NCI-H460 (cell line): ENCODE measurements at places on chromosomes 11 and 22.

GRCh38 chr11:14117632-14118031 lies 155.1 kb downstream of the SPON1 start:
- no peak for DNase-seq

DNA sequence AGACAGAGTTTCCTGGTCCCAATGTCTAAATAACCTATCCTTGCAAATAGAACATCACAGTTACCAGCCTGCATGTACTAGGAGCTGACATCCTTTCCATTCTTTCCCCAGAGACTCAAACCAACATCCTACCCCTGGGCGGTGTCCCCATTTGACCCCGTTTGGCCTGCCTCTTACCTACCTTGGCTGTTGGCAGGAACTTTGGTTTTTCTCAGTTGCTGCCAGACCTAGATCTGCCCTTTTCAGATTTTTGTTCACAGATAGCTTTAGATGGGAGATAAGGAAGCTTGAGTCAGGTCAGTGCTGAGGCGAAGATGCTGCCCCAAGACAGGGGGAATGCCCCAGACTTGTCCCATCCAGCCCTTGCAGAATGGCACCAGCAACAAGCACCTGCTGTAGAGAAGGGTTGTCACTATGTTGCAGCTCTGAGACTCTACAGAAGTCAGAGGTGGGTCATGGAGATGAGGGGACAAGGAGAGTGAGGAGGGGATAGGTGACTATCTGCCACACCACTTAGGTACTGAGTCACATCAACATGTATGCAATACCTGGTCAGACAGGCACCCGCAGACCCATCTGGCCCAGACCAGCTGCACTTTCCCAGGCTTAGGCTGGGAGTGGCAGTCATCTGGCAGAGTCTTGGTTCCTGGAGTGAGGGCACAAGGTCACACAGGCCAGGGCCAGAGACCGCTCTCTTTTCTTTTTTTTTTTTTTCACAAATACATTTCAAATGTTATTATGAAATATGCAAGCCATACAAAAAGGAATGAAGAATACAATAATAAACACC lies 61.5 kb upstream of the POU2AF1 start:
- no peak for DNase-seq

GRCh38 chr22:49880281-49880680 lies 26.6 kb downstream of the ZBED4 start:
- DNase-seq = no peak

DNA sequence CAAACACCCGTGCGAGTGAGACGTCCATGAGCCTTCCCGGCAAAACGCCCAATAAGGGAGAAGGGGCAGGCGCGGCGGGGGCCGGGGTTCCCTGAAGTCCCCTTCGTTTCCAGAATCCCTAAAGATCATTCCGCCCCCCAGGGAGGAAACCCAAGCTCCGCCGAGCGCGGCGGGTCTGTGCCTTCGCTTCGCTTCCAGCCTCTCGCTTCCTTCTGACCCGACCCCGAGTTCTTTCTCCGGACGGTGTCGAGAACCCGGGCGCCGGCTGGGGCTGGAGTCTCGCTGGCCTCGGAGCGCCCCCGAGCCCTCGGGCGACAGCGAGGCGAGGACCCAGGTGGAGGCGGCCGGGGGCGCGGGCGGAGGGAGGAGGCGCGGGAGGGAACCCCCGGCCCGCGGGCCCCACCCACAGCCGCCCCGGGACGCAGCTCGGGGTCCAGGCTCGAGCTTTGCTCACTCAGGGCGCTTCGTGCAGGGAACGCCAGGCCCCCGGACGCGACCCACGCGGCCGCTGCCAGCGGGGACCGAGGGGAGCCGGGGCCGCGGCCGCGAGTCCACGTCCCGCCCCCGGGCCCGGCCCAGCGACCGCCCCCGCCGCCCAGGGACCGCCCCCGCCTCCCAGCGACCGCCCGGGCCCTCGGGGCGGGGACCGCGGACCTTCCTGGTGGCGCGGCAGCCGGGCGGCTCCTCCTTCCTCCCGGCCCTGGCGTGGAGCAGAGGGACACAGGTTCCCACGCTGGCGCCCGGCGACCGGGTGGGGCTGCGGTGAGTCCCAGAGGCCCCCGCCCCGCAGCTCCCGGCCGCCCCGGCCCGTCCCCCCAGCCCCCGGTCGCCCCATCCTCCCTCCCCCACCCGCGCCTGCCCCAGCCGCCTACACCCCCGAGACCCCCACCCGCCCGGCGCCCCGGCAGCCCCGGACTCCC lies at the start of gene PGGHG:
Gene PGGHG, plus strand, starts transcription at position 649 of the 920 bp plus-strand sequence. CDS start 691 bp downstream, outside the sequence.
- no peak for DNase-seq

GRCh38 chr22:17774206-17774925 lies at the start of gene BID:
Gene BID, minus strand, starts transcription at chr22:17774469. Its CDS starts 24,353 bp downstream, at chr22:17750116.
- DNase-seq = no peak

DNA sequence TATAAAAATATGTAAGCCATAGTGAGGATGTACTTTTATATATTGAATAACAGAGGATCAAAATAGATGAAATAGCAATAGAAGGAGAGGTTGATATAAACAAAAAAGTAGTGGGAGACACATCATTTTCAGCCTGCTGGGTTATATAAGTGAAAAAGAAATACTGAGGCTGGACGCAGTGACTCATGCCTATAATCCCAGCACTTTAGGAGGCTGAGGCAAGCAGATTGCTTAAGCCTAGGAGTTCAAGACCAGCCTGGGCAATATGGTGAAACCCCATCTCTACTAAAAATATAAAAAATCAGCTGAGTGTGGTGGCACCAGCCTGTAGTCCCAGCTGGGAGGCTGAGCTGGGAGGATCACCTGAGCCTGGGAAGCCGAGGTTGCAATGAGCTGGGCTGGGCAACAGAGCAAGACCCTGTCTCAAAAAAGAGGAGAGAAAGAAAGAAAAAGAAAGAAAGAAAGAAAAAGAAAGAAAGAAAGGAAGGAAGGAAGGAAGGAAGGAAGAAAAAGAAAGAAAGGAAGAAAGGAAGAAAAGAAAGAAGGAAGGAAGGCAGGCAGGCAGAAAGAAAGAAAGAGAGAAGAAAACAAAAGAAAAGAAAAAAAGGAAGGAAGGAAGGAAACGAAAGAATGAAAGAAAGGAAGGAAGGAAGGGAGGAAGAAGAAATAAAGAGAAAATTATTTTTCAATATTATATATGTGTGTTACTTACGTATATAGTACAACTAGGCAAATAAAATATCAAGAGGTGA lies 7.0 kb upstream of the P2RY2 start:
- no peak for DNase-seq

GRCh38 chr11:88282747-88283515 lies 54.6 kb downstream of the CTSC start:
- DNase-seq = no peak

DNA sequence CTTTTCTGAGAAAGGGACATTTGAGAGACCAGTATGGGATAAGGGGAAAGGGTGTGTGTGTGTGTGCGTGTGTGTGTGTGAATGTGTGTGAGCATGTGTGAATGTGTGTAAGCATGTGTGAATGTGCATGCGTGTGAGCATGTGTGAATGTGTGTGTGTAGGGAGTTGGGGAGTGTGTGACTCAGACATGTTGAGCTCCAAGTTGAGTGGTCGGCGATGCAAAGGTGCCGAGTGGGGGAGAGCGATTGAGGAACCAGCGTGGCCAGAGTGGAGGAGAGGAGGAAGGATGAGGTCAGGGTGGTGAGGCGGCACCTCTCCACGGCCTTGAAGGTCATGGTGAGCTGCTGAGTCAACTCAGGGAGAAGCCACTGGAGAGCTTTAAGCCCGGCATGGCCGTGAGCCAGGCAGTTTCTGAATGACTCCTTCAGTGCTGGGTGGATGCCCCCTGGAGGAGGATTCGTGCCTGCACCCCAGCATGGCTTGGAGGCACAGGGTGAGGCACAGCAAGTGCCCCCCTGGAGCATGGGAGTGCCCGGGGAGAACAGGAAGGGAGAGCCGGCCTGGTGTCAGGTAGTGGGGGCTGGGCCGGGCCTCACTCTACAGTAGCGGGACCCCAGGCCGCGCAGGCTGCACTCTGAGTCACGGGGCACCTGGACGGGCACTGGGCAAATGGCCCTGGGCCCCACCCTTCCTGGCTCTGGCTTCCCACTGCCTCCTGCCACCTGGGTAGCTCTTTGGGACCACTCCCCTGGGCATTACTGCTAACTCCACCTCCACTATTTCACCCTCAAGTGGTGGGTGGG lies 8.2 kb upstream of the CCDC88B start:
- DNase-seq = peak; percentile 83

DNA sequence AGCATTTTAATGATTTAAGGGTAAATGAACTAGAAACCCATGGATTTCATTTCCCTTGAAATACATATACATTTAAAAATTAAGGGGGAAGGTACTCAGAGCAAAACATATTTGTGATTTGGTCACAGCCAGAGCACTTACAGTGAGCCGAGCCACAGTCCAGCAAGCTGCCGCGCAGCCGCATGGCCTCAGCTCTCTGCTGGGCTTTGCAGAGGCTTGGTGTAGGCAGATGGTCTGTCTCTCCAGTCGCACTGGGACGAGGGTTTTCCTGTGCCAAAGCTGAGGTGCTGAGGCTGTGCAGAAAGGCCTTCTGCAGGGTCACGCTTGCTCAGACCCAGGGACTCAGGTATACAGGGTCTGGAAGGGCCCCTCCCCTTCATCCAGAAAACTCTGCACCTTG lies 367.3 kb downstream of the OPCML start:
- no peak for DNase-seq

GRCh38 chr11:101470881-101471520 lies 112.8 kb downstream of the TRPC6 start:
- no peak for DNase-seq

DNA sequence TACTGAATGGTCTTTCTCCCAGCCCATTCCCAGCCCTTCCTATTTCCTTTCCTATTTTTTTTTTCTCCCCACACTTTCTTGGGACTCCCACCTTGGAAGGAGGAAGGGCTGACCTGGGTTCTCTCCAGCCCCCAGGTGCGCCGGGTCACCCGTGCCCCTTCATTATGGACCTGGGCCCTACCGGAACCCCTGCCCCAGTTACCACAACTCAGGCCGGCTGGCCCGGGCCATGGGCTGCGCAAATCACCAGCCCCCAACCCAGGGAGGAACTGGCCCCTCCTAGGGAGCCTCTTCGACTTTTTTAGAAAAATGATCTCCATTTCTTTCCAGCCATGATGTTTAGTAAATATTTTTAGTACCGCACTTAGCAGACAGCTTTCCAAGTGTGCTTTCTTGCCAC lies 62.2 kb downstream of the MORC2 start:
- no peak for DNase-seq

- no peak for DNase-seq
Measured at GRCh38 chr22:45562537-45563361, 60.1 kb downstream of the FBLN1 start.

- DNase-seq = no peak
Measured at GRCh38 chr22:26589367-26589844, 526 bp downstream of the TPST2 start.
